ENCODE measurements at places on chromosomes 3 and 15. TPM values are rescaled to one million over a fixed set of nuclear protein-coding genes. Genes with fewer than 3 reads are reported as not detected.

MYLK gene
- 51.1 TPM for total RNA-seq

LMOD3 gene
- 0.09 TPM for total RNA-seq

CCR2 gene
- total RNA-seq = 3.7 TPM

ATG3 gene
- 52.3 TPM for total RNA-seq

SEMA7A gene
- 30.9 TPM for total RNA-seq

ARHGAP11A gene
- 2.5 TPM for total RNA-seq

KLF15 gene
- total RNA-seq = 22.7 TPM

PSTPIP1 gene
- total RNA-seq = 17.7 TPM

SLITRK3 gene
- total RNA-seq = not detected

P4HTM gene
- total RNA-seq = 40.1 TPM

FBLN2 gene
- 236 TPM for total RNA-seq

PRTG gene
- total RNA-seq = 4.9 TPM

GUCA1C gene
- not detected for total RNA-seq

NISCH gene
- 163 TPM for total RNA-seq

CPNE4 gene
- 0.18 TPM for total RNA-seq

GOLGA6C gene
- total RNA-seq = not detected

SLC6A1 gene
- 10.9 TPM for total RNA-seq

PAK6 gene
- 0.31 TPM for total RNA-seq

UPK1B gene
- total RNA-seq = 0.98 TPM

BHLHE40 gene
- 288 TPM for total RNA-seq

PML gene
- total RNA-seq = 86.6 TPM

FBXO40 gene
- not detected for total RNA-seq

FNDC3B gene
- 171 TPM for total RNA-seq

GABRG3 gene
- not detected for total RNA-seq

CRABP1 gene
- 28.8 TPM for total RNA-seq

LCMT2 gene
- 6.9 TPM for total RNA-seq

TMEM207 gene
- total RNA-seq = not detected

SI gene
- total RNA-seq = not detected

SGO1 gene
- total RNA-seq = 0.31 TPM

QARS1 gene
- total RNA-seq = 123 TPM

CHRM5 gene
- total RNA-seq = 0.18 TPM

PRR20G gene
- total RNA-seq = not detected

TRPM1 gene
- total RNA-seq = not detected

TM4SF18 gene
- 11.8 TPM for total RNA-seq

AGBL1 gene
- total RNA-seq = 0.49 TPM

TMEM45A gene
- 20.6 TPM for total RNA-seq

CX3CR1 gene
- total RNA-seq = 18.5 TPM

MASP1 gene
- 6.3 TPM for total RNA-seq

CLRN1 gene
- not detected for total RNA-seq

Measured in sciatic nerve (tissue), 2 donors.